ENCODE measurements at places on chromosomes 1 and 21.

- no peak for DNase-seq
Measured at GRCh38 chr21:37452227-37452626, 85.7 kb downstream of the DYRK1A start.

DNA sequence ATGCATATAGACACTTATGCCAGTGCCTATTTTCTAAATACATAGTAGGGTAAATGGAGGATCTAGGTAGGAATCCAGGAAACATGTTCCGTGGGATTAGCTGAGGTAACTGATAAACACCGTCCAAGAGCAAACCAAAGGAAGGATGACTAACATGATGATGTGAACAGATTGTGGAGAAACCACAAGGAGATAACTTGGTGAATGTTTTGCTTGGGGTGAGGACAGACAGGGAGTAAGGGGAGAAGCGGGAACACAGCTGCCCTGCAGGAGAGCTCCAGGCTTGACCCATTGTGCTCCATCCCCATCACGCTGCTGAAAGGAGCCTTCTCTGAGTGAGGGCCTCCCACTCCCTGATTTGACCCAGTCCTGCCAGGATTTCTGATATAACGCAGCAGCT lies 87.0 kb upstream of the ZC3H11B start:
- no peak for DNase-seq

GRCh38 chr1:93695411-93696005 lies 13.9 kb upstream of the BCAR3 start:
- DNase-seq: no peak

DNA sequence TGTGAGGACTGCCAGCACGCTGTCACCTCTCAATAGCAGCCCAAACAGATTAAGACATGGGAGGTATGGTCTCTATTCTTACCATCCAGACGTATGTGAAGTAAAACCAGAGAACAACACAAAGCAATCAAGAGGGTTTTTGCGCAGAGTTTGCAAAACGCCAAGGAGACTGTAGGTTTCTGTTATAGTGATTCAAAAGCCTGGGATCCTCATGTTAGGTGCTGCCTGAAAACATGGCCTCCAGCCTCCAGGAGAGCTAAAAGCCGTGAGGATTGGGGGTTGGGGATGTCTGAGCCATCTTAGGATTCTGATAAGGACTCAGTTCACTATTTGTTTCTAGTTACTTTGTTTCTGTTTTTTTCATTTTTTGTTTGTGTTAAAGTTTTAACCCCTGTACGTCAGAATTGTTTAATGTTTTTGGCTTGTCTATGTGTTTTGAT lies 4.2 kb upstream of the CCT8 start:
- peak; percentile 3 for DNase-seq

GRCh38 chr1:118504221-118504644 lies 319.2 kb upstream of the SPAG17 start:
- no peak for DNase-seq

GRCh38 chr1:53783056-53783455 lies 44.1 kb upstream of the GLIS1 start:
- DNase-seq: no peak

GRCh38 chr1:210231846-210232510 lies 618 bp upstream of the SERTAD4 start:
- no peak for DNase-seq

DNA sequence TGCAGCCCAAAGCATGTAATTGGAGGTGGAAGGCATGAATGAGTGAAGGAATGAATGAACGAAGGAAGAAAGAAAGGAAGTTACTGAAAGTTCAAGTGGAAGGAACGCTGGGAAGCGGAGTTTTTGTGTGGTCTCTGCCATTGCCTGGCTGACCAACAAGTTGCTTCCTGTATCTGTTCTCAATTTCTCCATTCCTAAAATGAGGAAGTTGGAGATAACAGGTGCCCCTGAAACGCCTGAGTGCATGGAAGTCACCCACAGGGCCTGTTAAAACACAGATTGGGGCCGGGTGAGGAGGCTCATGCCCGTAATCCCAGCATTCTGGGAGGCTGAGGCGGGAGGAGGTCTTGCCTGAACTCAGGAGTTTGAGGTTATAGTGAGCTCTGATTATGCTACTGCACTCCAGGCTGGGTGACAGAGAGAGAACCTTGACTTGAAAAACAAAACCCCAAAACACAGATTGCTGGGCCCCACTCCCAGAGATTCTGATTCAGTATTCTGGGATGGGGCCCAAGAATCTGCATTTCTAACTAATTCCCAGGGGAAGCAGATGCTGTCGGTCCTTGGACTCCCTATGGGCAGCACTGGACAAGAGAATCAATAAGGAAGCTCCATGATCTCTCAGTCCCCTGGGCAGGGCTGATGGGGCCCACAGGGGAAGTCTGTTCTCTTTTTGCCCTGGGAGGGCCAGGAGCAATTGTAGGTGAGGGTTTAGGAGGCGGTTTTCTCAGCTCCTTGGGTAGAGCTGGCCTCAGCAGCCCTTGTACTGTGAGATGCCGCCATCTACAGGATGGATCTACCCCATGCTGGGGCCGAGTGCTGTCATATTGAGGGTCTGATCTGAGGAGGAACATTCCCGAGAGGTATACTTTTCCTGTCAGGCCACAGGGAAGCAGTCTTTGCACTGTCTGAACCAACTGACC lies 3.3 kb upstream of the CNR2 start:
- peak; percentile 5 for DNase-seq

Measured in stimulated activated naive CD4-positive, alpha-beta T cell treated with Interleukin-2 at 50 U/mL for 16 hours (primary cell).